MCF 10A (cell line): ENCODE measurements at places on chromosomes 16 and 17.
A peak's percentile ranks its signal among the peaks of the same experiment; 100 is the strongest.

DNA sequence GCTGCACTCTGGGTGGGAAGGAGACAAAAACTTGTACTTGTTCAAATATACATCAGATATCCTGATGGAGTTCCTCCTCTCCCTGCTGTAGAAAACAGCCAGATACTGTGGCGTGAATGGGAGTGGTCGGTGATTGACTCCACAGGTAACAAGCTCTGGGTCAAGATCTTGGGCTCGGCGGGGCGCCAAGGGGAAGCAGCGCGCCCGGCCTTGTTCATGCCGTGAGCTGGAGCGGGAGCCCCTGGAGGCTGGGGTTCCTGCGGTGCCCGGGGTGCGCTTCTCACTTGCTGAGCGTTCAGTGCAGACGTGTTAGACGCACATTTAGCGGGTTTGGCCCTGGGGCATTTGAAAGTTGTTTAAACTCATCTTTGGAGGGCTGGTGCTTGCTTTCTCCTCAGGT lies 44.4 kb downstream of the BANP start:
- H3K4me3 ChIP-seq = no peak overlapping the region
- DNase-seq = no peak
- H3K27ac ChIP-seq = no peak overlapping the region
- no peaks in the 10 kb centered on the region for H3K4me1 ChIP-seq
- H3K36me3 ChIP-seq = peaks cover 19% of the 10 kb centered on the region

GRCh38 chr16:22337849-22338635 lies 36.4 kb downstream of the CDR2 start:
- peaks cover 56% of the 10 kb centered on the region for H3K36me3 ChIP-seq
- DNase-seq = no peak
- H3K4me1 ChIP-seq = no peaks in the 10 kb centered on the region
- H3K4me3 ChIP-seq = no peak overlapping the region
- peak overlapping the region; percentile 6 for H3K27ac ChIP-seq

DNA sequence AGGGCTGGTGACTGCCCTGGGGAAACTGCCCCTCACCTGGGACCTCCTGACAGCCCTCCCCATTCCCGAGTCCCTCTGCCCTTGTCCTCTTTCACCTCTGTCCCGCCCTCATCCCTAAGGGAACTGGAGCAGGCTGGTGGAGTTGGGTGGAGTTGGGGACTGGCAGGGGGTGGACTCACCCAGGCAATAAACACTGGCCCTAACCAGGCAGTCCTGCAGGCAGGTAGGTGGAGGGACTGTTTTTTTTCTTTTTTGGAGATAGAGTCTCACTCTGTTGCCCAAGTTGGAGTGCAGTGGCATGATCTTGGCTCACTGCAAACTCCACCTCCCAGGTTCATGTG lies 11.7 kb downstream of the GCGR start:
- DNase-seq = no peak
- H3K4me3 ChIP-seq = no peak overlapping the region
- peaks cover 6% of the 10 kb centered on the region for H3K4me1 ChIP-seq
- no peaks in the 10 kb centered on the region for H3K36me3 ChIP-seq
- peaks cover 28% of the 10 kb centered on the region for H3K27me3 ChIP-seq
- no peak overlapping the region for H3K27ac ChIP-seq

DNA sequence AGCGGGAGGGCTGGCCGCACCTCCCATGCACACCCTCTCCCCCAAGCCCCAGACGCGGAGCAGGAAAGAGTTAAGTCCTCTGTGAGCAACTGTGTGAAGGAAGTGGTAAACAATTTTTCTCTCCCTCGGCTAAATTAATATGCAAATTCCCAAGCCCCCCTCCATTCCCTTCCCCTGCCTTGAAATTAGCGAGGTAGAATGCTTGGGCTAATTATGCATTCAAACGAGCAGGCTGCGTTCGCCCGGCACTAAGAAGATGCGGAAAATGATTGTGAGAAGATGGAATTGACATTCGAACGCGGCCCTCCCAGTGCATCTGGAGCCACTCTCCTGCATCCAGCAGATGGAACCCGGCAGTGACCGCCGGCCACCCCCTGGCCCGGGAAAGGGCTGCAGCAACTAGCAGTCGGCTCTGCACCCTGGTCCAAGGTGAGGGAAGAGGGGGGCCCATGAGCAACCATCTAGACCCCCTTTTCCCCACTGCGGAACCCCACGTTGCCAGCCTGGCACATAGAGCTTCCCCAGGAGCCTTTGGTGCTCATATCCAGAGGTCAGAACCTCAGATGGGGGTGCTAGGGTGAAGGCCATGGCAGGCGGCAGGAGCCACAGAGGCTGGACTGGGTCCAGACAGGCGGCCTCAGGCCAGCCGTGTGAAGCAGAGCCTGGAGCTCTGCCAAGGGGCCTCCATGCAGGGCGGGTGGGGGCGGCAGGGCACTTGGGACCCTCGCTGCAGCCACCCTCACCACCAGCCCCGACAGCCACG lies 49.1 kb upstream of the ACSF3 start:
- no peaks in the 10 kb centered on the region for H3K4me1 ChIP-seq
- peaks cover 36% of the 10 kb centered on the region for H3K27me3 ChIP-seq
- no peak overlapping the region for H3K4me3 ChIP-seq
- DNase-seq = no peak

DNA sequence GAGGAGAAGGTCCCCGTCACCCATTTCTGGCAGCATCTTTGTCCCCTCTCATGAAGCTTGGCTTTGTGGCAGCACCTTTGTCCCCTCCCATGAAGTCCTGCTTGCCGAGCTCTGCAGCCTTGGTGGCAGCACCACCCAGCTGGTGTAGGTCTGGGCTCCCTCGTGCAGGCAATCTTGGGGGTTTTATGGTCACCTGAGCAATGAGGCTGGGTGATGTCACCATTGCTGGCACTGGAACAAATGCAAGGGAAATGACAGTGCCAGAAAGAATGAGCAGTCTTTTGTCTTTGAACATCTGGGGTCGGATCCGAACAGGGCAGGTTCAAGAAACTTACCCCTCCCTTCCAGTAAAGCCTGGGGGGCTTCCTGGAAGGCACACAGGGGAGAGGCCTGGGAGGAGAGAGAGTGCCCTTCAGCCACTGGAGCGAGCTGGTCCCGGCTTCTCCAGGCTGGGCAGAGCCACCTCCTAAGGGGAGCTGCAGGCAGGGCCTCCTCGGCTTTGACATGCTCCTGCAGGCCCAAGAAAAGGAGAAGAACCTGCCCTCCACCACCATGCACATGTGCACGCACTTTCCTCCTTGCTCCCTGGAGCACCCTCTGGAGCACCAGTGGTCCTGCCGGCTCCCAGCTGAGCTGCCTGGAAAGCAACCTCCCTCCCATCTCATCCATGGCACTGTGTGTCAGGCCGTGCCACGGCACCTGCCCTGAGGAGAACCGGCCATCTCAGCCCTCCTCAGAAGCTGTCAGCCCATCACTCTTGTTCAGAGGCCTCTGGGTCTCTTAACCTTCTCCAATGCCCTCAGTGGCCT lies 16.0 kb downstream of the BTBD17 start:
- H3K4me1 ChIP-seq = no peaks in the 10 kb centered on the region
- H3K27me3 ChIP-seq = peaks cover 20% of the 10 kb centered on the region
- no peak for DNase-seq
- H3K36me3 ChIP-seq = no peaks in the 10 kb centered on the region

DNA sequence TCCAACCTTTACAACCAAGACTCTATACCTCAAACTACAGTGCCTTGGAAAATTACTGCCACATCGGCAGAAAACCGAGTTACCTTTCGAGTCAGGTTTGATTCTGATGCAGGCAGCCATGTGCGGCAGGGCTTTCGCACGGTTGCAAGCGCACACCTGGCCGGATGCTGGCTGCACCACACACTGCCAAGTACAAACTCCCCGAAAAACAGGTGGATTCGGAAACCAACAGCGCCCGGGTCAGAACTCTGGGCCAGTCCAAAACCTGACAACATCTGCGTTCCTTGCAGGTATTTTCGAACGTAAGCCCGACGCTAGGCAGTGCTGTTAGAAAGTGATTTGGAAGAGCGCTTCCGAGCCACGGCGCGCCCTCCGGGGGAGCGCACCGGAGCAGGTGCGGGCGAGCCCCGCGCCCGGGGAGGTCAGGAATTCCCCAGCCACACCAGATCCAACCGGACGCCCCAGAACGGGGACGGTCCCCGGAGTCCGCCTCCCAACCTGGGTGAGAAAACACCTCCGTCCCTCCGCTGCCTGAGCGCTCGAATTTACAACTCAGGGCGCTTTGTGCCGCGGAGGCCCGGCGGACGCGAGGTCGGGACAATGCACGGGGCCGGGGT lies 1.2 kb downstream of the USP7 start:
- peak overlapping the region; percentile 98 for H3K4me3 ChIP-seq
- peak overlapping the region; percentile 81 for H3K27ac ChIP-seq
- peak; percentile 31 for DNase-seq

GRCh38 chr17:79072544-79072943 lies 2.1 kb upstream of the ENGASE start:
- peaks cover 11% of the 10 kb centered on the region for H3K4me1 ChIP-seq
- H3K36me3 ChIP-seq = peaks cover 8% of the 10 kb centered on the region
- no peak overlapping the region for H3K27ac ChIP-seq
- DNase-seq = no peak
- H3K27me3 ChIP-seq = no peaks in the 10 kb centered on the region
- H3K4me3 ChIP-seq = no peak overlapping the region

- no peaks in the 10 kb centered on the region for H3K4me1 ChIP-seq
- no peak overlapping the region for H3K27ac ChIP-seq
- H3K27me3 ChIP-seq = no peaks in the 10 kb centered on the region
- H3K4me3 ChIP-seq = no peak overlapping the region
- DNase-seq = no peak
- no peaks in the 10 kb centered on the region for H3K36me3 ChIP-seq
Measured at GRCh38 chr17:83006515-83007455, 72.6 kb upstream of the METRNL start.

DNA sequence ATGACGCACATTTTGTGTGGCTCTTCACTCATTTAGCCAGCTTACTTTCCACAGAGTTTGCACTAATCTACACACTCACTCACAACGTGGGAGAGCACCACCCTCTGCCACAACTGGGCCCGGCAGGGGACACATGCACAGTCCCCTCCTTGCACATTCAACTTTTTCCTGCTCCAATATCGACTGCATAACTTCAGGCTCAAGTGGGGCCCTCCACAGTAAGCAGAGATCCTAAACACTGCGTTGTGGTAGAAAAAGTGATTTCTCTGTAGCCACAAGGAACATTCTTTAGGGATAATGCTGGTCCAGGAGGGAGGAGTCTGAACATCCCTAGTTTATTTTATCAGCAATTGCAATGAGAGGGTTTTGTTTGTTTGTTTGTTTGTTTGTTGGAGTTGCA lies 40.0 kb downstream of the MRPS23 start:
- H3K36me3 ChIP-seq = no peaks in the 10 kb centered on the region
- no peak overlapping the region for H3K27ac ChIP-seq
- no peak for DNase-seq
- H3K27me3 ChIP-seq = peaks cover 81% of the 10 kb centered on the region

GRCh38 chr16:3461151-3461550 lies 17.7 kb downstream of the NAA60 start:
- no peaks in the 10 kb centered on the region for H3K27me3 ChIP-seq
- DNase-seq = no peak
- H3K4me1 ChIP-seq = peaks cover 28% of the 10 kb centered on the region

GRCh38 chr16:11474617-11475291 lies 112.0 kb downstream of the LITAF start:
- DNase-seq = no peak
- H3K4me3 ChIP-seq = no peak overlapping the region
- no peak overlapping the region for H3K27ac ChIP-seq
- H3K27me3 ChIP-seq = peaks cover 4% of the 10 kb centered on the region
- no peaks in the 10 kb centered on the region for H3K36me3 ChIP-seq

DNA sequence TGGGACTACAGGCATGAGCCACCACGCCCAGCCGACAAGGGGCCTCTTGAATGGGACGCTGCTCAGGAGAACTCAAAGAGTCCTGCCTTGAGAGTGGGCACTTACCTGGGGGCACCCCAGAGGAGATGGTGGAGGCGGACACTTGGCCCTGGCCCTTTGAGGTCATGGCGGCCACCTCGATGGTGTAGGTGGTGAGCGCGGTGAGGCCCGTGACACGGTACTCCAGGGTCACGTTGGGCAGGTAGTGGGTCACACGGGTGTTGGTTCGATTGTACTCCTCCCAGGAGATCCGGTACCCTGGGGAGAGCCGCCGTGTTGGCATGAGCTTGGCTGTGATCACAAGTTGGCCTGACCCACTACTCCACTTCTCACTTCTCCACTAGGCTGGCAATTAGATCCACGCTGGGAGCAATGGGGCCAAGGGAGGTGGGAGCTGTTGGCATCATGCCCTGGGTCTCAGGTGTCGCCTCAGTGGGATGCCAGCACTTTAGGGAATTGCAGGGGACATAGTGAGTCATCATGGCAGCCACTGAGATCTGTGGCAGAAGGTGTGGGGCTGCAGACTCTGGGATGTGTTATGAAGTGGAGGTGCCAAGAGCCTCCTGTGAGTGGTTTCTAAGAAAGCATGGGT lies 89.2 kb upstream of the CDC42EP4 start:
- no peak overlapping the region for H3K27ac ChIP-seq
- DNase-seq = no peak
- H3K36me3 ChIP-seq = peaks cover 5% of the 10 kb centered on the region
- H3K4me3 ChIP-seq = no peak overlapping the region
- H3K27me3 ChIP-seq = peaks cover 28% of the 10 kb centered on the region

- no peak for DNase-seq
- H3K4me1 ChIP-seq = no peaks in the 10 kb centered on the region
- H3K36me3 ChIP-seq = no peaks in the 10 kb centered on the region
- H3K27ac ChIP-seq = no peak overlapping the region
Measured at GRCh38 chr16:77443357-77444146, 8.7 kb upstream of the ADAMTS18 start.

- no peak overlapping the region for H3K4me3 ChIP-seq
- DNase-seq = no peak
- H3K4me1 ChIP-seq = peaks cover 12% of the 10 kb centered on the region
- peaks cover 27% of the 10 kb centered on the region for H3K36me3 ChIP-seq
Measured at GRCh38 chr17:40462343-40463121, 19.3 kb downstream of the IGFBP4 start.

DNA sequence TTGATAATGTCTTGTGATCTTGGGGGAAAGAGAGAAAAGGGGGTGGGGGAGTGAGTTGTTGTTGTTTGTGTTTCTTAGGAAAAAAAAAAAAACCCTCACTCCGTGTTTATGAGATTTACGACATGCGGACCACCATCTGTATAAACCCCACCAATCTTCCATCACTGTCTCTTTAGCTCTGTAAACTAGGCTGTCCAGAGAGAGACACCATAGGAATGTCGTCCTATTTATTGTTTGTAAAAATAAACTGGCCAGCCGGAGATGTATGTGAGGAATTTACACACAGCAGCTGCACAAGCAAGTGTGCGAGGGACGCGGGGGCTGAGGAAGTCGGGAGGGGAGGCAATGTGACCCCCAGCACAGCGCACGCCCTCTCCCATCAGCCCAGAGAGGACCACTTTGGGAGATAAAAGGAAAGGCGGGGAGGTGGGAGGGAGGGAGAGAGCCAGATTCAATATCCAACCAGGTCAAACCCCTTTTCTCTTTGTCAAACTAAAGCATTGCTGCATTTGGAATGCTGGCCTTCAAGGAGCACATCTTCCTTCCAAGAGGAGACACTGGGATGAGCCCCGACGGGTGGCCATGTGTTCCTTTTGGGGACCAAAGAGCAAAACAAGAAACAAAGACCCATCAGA lies 136.2 kb upstream of the SALL1 start:
- H3K27ac ChIP-seq = no peak overlapping the region
- DNase-seq = no peak
- no peaks in the 10 kb centered on the region for H3K27me3 ChIP-seq
- no peaks in the 10 kb centered on the region for H3K36me3 ChIP-seq

- no peaks in the 10 kb centered on the region for H3K27me3 ChIP-seq
- no peak overlapping the region for H3K27ac ChIP-seq
- DNase-seq = no peak
- H3K36me3 ChIP-seq = peaks cover 8% of the 10 kb centered on the region
- H3K4me3 ChIP-seq = no peak overlapping the region
Measured at GRCh38 chr16:53884748-53885147, 180.8 kb downstream of the FTO start.

GRCh38 chr16:64459821-64460220 lies 662.0 kb downstream of the CDH11 start:
- no peak overlapping the region for H3K4me3 ChIP-seq
- H3K27ac ChIP-seq = no peak overlapping the region
- DNase-seq = peak; percentile 37
- no peaks in the 10 kb centered on the region for H3K4me1 ChIP-seq
